ENCODE measurements at places on chromosomes 16 and 17.

DNA sequence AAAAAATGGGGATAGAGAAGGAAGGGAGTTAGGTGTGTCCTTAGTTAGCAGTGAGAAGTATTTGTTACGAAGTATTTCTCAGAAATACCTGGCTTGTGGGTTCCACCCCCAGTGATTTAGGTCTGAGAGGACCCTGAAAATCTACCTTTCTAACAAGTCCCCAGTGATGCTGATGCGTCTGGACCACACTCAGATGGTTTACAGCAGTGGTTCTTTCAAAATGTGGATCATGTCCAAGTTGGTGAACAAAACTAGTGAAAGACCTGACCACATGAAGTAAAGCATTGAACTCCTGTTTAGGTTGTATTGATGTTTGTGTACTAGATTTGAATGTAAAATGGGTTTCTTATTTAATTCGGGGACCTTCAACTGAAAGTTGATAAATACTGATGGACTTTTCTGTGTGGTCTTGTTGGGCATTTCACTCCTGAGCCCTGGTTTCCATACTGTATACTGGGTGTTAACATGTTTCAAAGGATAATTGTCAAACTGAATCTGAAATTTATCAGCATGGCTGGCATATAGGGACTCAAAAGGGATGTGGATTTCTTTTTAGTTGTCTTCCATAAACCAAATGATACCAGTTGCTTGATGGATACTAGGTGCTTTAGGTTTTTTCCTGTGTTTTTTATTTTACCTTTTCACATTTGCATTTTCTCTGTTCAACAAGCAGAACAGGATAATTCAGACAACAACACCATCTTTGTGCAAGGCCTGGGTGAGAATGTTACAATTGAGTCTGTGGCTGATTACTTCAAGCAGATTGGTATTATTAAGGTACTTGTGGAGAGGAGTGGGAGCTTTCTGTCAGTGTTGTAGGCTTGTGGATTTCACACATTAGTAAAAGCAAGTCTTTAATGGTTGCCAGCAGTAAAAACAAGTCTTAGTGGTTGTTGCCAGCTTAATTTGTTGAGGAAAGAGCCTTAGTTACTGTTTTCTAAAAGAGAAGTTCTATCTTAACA is 8.8 kb downstream of the FUS start:
- DNase-seq: no peak

DNA sequence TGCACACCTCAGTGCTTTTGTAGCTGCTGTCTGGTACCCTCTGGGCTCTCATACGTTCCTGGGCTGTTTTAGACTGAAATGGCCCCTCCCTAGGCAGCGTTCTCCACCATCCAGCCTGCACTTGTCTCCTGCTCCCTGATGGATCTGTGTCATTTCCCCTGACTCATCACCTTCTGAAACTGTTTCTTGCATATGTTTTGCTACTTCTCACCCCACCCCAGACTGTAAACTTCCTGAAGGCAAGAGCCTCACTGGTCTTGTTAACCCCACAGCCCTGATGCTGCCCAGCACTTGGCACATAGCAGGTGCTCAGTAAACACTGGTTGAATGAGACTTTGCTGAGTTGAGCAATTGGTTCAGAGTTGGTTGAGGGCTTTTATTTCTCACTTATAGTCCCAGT is 78.7 kb downstream of the CRISPLD2 start:
- DNase-seq: no peak

DNA sequence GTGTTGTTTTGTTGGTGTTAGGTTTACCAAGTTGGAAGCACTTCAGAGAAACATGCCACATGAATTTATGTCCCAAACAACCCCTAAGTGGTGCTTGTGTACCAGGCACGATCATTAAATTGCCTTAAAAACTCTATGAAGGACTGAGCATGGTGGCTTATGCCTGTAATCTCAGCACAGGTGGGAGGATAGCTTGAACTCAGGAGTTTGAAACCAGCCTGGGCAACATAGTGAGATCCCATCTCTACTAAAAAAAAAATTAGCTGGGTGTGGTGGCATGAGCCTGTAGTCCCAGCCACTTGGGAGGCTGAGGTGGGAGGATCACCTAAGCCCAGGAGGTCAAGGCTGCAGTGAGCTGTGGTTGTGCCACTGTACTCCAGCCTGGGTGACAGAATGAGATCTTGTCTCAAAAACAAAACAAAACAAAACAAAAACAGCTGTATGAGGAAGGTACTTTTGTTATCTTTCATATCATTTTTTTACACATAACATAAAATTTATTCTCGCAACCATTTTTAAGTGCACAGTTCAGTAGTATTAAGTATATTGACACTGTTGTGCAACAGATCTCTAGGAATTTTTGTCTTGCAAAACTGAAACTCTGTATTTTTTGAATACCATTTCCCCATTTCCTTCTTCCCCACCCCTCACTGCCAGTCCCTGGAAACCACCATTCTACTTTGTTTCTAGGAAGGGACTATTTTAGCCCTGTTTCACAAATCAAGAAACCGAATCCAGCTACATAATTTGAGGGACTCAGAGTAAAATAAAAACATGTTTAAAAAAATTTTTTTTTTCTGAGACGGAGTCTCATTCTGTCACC is 14.3 kb upstream of the RBBP6 start:
- no peak for DNase-seq

DNA sequence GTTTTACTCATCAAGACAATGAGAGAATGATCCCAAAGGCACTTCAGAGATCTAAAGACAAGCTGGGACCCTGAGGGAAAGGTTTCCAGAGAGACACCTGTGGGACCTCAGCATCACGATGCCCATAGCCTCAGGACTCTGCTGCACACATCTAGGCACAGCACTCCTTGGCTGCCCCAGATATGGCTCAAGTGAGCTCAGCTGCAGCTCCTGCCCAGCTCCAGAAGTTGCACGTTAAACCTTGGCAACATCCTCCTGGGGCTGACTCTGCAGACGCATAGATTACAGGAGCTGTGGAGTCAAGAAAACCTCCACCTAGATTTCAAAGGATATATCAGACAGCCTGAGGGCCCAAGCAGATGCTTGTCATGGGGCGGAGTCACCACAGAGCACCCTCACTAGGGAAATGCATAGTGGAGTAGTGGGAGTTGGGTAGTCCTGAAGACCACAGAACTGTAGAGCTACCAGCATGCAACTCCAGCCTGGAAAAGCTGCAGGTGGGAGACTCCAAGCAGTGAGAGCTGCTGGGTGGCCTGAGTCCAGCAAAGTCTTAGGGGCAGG is 582.0 kb downstream of the CDH11 start:
- DNase-seq: no peak

DNA sequence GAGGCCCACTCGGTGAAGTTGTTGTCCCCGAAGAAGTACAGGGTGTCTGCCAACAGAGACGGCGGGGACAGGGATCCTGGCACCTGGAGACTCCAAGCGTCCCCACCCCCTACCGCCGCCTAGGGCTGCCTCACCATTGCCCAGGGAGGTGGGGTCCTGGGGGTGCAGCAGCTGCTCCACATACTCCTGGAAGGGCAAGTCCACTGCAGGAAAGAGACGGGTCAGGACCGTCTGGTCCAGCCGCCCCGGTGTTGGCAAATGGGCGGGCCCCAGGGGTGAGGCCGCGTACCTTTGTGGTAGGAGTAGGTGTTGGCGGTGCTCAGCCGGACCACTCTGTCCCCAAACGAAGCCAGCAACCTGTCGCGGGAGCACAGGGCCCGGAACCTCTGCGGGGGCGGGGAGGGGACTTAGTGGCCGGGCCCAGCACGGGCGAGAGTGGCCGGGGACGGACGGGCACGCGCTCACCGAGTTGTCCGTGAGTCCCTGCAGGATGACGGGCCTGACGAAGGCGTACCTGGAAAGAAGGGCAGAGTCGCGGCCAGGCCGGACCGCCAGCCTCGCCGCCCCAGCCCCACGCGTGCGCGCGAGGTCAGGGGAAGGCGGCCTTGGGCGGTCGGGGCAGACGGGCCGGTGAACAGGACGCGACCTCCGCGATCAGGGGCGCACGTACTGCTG is 601 bp downstream of the JMJD8 start:
- DNase-seq: no peak

DNA sequence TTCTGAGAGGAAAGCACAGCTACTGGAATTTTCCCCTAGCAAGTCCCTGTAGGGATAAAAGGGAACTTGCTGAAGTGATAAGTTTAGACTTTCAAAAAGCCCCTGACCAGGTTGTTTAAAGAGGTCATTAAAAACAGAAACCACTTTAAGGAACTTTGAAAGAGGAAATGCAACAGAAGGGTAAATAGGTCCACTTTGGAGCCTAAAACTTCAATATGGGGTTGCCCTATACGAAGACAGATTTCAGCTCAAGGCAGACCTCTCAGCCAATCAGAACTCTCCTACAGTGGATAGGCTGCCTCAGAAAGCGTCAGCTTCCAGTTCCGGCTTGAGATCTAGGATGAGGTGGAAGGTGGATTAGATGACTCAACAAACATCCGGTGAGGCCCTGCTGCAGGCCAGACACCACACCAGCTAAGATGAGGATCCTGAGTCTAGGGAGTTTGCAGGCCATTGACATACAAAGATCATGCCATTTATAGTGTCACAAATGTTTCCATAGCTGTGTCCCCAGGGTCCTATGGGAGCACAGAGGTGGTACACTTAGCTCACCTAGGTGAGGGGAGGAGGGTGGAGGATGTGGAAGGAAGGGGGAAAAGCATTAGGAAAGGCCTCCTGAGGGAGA is 7.9 kb upstream of the MFSD6L start:
- no peak for DNase-seq

Data from activated CD4-positive, alpha-beta T cell treated with anti-CD3 and anti-CD28 coated beads for 1 hour (primary cell).